ENCODE measurements at places on chromosomes 5 and 9. TPM values are rescaled to one million over a fixed set of nuclear protein-coding genes. Genes with fewer than 3 reads are reported as not detected.

DNA sequence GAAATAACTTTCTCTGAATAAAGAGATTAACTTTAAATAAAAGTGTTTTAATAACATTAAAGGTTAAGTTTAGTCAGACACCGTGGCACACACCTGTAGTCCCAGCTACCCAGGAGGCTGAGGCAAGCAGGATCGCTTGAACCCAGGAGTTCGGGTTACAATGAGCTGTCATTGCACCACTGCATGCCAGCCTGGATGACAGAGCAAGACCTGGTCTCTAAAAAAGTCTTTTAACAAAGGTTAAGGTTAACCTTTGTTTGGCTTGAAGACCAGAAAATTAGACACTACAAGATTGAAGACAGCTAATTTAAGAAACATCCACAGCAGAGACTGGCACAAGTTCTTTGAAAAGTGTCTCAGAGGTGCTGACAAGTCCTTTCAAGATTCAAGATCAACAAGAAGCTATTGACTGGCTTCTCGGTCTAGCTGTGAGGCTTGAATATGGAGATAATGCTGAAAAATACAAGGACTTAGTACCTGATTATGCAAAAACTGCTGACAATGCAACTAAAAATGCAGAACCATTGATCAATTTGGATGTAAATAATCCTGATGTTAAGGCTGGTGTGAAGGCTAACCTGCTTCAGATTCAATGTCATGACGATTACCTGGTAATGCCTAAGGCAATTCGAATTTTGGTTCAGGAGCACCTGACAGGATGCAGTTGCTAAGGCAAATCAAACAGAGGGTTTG is 48.8 kb downstream of the FAM81B start:
- no peak for DNase-seq

DNA sequence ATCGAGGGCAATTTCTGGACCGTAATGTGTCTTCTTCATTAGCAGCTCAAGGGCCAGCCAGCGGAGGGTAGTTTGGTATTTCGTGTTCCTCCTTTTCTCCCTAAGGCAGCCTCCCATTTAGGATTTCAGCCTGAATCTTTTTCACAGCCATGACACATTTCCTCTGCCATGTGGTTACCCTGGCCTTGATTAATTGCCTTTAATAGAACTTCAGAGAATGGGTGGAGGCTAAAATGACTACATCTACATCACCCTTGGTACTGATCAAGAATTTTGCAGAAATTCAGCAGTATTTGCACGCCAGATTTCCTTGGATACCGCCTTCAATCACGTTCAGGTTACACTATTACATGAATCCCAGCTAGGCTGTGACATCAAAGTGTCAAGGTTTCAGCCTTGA is 58.0 kb downstream of the ADAMTS16 start:
- no peak for DNase-seq

- DNase-seq = no peak
Measured at GRCh38 chr5:122978068-122978467, 58.5 kb downstream of the PPIC start.

DNA sequence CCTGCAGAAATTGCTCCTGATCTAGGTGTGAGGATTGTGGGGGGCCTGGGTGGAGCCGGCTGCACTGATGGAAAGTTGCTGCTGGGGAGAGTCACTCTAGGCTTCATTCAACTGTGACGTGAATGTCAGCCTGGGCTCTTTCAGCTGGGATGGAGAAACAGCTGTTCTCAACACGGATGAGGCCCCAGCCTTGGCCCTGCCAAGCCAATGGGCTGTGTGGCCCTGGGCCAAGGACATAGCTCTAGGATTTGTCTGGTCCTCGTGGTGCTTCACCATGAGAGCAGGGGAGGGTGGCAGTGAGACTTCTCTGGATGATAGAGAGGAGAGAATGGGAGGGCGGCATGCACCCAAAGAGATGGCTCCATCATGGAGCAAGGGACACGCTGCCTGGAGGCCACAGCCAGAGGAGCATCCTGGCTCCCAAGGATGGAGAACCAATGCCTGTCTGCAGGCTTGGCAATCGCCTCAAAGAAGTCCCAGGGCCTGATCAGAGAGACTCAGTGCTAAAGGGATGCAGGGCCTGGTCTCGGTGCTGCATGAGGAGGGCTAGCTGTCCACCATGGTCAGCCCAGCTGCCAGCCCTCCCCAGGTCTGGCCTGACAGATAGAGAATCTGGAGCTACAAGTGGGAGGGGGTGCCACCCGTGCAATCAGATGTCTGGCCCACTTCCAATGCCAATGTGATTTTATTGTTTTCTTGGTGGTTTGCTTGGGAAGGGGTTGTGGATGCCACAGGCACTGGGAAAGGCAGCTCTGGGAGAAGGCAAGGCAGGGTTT is 141.0 kb downstream of the GADD45G start:
- DNase-seq = no peak

Gene BTNL8
- total RNA-seq = 0.96 TPM

DNA sequence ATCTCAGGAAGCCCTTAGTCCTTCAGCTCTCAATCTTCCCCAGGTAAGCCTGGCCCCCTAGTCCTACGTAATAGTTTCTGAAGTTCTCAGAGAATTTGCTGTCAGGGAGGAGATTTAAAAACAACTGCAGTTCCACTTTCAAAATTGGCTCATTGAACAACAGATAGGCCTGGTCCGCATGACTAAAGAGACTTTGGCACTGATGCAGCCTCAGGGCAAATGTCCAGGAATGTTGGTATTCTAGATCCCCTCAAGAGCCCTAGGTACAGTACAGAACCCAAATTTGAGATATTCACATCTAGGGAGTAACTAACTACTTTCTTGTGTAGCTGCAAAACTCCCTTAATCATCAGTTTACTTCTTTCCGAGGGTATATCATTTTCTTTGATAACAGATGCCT is 162.8 kb downstream of the GABRG2 start:
- DNase-seq = no peak

GRCh38 chr9:99867536-99867935 is 38.9 kb upstream of the STX17 start:
- no peak for DNase-seq

GRCh38 chr9:124716808-124717207 is 54.3 kb downstream of the NR6A1 start:
- DNase-seq = no peak

Gene CDH18
- total RNA-seq = not detected

GRCh38 chr5:42423285-42424165 is at the start of gene GHR:
Gene GHR, plus strand, starts transcription at chr5:42423439. Its CDS starts 142,436 bp downstream, at chr5:42565875.
- DNase-seq = no peak

- DNase-seq = no peak
Measured at GRCh38 chr9:121607434-121608167, 43.8 kb upstream of the DAB2IP start.

Gene FBN2
- 1.4 TPM for total RNA-seq

Gene SLC35A4
- 71.9 TPM for total RNA-seq

GRCh38 chr5:165185716-165186115 is 1680.3 kb downstream of the MAT2B start:
- no peak for DNase-seq

DNA sequence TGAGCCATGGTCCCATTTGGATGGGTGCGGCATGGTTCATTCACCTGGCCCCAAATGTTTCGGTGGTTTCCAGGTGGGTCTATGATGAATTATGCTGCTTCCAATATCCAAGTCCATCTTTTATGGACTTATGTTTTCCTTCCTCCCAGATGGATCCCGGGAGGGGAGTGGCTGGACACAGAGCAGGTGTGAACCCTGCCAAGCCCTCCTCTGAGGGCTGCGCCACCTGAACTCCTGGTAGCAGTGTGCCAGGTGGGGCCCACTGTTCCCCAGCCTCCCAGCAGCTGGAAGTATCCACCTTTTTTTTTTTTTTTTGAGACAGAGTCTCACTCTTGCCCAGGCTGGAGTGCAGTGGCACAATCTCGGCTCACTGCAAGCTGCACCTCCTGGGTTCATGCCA is 42.9 kb downstream of the WNK2 start:
- DNase-seq = no peak

Gene HBEGF
- 48.5 TPM for total RNA-seq

DNA sequence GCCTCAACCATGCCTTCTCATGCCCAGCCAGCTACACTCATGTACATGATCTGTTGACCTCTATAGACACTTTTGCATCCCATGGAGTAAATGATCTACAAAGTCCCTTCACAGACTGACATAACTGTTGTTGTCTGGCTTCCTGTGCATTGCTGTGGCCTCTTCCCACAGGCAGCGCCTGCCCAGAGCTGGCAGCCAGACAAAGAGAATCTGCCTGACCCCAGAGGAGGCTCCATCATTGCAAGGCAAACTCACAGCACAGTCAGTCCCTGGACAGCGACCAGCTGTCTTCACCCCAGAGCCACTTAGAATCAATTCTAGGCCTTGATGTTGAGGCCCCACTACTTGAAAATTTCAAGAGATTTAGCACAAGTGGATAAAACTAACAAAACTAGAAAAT is 65.5 kb downstream of the INSYN2B start:
- no peak for DNase-seq

Gene PTCH1
- total RNA-seq = 12.5 TPM

- DNase-seq = no peak
Measured at GRCh38 chr9:7408845-7409244, 390.7 kb downstream of the DMAC1 start.

GRCh38 chr5:83513491-83513890 is 41.9 kb downstream of the VCAN start:
- DNase-seq = no peak

DNA sequence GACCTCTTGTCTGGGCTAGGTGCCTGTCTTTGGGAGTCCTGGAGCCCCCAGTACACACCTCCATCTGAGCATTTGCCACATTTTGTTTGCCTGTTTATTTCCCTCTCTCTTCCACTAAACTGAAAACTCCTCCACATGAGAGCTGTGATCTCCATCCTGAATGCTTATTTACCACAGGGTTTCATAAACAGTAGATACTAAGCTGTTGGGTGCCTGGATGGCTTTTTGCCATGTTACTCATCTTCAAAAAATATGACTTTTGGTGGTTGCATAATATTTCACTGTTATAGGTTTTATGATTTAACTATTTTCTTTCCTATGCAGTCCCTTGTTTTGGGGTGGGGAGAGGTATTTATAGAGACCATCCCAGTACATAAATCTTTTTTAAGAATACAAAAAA is 99.6 kb downstream of the APBA1 start:
- DNase-seq = no peak

Gene ADAMTS2
- 79.4 TPM for total RNA-seq

GRCh38 chr9:14453286-14453685 is 139.3 kb upstream of the NFIB start:
- no peak for DNase-seq

GRCh38 chr9:89881431-89881830 is 276.6 kb downstream of the GADD45G start:
- no peak for DNase-seq

DNA sequence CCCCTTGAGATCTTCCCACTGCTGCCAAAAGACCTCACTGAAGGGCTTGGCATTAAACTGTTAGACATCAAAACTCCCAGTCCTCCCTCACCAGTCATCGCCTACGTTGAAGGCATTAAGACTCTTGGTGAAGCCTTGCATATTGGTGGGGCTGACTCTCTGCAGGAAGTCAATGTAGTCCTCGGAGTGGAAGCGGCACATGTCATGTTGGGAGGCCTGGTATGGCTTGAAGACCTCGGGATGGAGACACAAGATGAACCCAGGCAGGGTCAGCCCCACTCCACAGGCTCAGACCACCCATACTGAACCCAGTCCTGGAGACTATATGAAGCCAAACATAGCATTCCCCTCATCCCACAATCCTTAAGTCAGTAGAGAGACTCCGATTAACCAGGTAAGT is 1.9 kb downstream of the HDAC3 start:
- DNase-seq = no peak

Gene NUTM2F
- total RNA-seq = not detected

DNA sequence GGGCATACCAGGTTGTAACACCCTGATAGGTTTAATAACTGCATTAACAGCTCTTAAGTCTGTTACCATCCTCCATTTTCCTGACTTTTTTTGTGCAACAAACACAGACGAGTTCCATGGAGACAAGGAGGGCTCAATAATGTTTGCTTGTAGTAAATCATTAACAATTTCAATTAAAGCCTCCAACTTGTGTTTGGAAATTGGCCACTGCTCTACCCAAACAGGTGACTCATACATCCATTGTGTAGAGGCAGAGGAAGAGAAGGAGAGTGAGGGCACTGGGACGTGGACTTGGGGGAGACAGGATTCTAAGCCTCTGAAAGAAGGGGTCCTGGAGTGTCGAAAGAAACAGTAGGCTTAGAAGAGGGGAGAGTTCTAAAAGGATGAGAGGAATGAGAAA is 213.6 kb upstream of the KCNN2 start:
- DNase-seq = no peak

DNA sequence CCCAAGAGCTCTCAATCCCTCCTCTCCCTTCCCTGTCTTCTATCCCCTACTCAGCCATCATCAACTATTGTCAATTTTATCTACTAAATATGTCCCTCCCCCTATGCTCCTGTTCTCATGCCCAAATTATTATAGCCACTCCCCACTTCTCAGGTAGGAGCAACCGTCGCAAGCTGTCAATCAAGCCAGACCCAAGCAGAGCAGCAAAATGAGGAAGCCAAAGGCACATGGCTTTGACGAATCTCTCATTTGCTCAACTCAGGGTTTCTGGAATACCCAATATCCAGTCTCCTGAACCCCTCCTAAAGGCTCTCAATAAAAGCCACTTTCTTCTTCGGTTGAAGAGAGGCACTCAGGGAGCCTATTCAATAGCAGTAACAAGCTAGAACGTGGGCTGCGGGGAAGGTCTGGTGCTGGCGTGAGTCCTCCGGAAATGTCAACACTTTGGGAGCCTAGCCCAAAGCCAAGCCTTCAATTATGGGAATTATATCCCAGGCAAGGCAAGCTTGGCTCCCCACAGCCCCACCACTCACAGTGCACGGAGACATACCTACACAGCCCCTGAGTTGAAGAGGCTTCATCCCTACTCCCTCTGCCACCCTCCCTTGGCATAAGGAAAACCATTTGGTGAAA is 47.7 kb downstream of the SIL1 start:
- DNase-seq = no peak

GRCh38 chr5:134175921-134176510 is 734 bp downstream of the SKP1 start:
- no peak for DNase-seq

GRCh38 chr5:134794819-134795218 is 36.2 kb downstream of the DDX46 start:
- no peak for DNase-seq

Gene NXNL2
- total RNA-seq = not detected

GRCh38 chr5:2256691-2257280 is 374.1 kb upstream of the IRX4 start:
- peak; percentile 72 for DNase-seq

DNA sequence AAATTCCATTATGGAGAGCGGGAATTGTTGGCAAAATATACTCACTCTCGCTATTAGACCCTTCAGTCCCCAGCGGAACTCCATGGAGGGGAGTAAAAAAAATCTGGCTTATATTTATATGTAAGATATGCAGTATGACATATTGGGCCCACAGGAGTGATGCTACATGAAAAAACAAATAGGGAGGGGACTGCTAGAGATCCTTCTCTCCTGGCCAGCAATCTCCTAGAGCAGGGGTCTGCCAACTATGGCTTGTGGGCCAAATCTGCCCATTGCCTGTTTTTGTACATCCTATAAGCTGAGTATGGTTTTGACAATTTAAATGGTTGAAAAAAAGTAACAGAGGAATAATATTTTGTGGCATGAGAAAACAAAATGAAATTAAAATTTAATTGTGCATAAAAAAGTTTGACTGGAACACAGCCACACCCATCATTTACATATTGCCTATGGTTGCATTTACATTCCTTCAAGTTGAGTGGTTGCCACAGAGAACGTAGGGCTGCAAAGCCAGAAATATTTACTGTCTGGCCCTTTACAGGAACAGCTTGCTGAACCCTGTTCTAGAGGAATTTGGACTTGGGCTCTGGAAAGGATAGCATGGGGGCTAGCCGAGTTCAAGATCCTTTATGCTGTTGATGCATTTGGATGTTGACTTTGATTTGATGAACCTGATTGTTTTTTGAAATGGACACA is 197.3 kb upstream of the CLINT1 start:
- DNase-seq = no peak
